ENCODE measurements at places on chromosomes 6 and 20.

DNA sequence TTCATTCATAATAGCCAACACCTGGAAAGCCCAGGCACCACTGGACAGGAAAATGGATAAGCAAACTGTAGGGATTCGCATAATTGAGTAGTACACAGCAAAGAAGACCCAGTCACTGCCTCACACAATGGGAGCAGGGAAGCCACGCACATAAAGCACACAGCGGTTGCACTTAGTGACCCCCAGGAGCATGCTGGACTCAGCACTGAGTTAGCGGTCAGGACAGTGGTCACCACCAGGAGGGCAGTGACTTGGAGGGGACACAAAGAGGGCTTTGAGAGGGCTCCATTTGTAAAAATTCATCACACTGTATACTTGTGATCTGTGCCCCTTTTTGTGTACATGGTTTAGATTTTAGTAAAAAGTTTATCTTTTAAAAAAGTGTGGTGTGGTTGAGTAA is 2.4 kb upstream of the BPIFB3 start:
- no peak for DNase-seq

DNA sequence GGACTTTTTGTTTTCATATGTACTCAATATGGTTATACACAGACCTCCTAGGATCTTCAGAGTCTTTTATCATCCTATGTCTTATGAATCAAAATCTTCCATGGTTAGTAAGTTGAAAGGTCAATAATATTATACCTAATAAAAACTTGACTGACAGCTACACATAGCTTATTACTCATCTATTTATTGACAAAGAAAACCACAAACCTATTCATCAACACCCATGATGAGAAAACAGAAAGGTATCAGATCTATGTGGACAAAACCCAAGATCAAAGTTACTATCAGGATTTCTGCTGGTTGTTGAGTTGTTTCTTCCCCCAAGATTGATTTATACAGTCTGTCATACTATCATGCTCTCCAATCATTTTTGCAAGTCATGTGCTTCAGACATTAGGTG is 460.1 kb upstream of the MANEA start:
- no peak for DNase-seq

DNA sequence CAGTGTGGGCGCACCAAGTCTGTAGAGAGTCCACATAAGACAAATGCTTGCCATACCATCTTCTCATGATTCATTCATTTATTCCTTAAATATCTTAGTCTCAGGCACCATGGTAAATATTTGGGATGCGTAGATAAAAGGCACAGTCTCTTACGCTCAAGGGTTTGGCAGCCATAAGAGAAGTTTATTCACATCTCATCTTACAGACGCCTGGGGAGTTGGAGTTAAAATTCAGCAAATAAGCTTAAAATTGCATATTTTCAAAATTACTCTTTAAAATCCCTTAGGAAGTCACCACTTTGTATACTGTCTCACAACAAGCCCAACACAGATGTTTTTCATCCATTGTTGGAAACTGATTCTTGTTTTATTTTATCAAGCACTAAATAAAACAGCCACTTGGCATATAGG is 363.3 kb downstream of the KIF16B start:
- no peak for DNase-seq

GRCh38 chr6:147166992-147167391 is 37.2 kb upstream of the STXBP5 start:
- no peak for DNase-seq

- no peak for DNase-seq
These were observed 6.5 kb downstream of the RNF144B start for GRCh38 chr6:18393698-18394097.

DNA sequence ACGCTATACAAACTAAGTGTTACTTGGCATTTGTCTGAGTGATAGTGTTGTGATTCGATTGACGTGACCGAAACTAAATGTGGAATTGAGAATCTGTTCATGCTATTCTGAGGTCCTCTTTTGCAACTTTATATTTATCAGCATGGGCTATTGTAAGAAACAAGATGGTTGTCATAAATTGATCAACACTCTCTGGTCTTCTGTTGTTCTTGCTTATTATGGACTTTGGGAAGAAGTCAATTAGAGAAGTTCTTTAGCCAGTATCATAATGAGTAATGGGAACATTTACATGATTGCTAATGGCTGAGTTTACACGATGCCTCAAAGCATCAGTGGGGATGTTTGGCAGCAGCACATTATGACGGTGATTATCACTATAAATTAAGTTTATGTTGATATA is 195.0 kb downstream of the CD83 start:
- no peak for DNase-seq

- DNase-seq: no peak
These were observed 129.3 kb upstream of the CD93 start for GRCh38 chr20:23215344-23215995.

GRCh38 chr20:47290008-47290407 is 66.5 kb downstream of the ZMYND8 start:
- DNase-seq: no peak

GRCh38 chr20:48813446-48813747 is 14.4 kb downstream of the PREX1 start:
- no peak for DNase-seq

DNA sequence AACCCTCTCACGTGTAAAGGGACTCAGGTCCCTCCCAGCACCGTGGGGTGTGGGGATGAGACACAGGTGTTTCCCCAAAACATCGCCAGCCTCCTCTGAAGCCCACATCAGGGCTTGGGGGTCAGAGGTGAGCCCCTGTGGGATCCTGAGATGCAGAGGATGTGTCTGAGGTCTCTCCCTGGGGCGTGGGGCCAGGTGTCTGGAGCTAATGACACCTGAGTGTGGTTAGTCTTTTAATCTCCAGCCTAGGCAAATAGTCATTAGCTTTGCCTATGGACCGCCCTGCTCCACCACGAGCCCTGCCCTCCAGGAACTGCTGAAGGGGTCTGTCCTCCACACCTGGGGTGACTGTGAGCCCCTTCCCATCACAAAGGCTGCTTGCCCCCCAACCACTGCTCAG is 1.7 kb downstream of the SRMS start:
- no peak for DNase-seq

DNA sequence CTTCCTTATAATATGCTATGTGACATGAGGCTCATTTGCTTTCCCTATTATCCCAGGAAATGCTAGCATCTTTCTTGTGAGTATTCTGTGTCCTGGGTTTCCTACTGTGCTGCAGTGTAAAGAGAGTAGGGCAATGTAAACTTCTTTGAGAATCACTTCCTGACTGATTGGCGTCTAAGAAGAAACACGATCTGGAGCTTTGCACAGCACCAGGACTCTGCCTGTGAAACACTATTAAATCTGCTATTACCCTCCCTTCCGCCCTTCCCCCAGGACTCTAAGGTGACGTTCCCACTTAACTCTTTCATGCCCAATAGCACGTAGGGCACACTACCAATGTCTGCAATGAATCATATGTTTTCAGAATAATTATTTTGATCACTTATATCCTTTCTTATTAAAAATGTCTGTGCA is 607.3 kb upstream of the CITED2 start:
- DNase-seq: peak; percentile 27

DNA sequence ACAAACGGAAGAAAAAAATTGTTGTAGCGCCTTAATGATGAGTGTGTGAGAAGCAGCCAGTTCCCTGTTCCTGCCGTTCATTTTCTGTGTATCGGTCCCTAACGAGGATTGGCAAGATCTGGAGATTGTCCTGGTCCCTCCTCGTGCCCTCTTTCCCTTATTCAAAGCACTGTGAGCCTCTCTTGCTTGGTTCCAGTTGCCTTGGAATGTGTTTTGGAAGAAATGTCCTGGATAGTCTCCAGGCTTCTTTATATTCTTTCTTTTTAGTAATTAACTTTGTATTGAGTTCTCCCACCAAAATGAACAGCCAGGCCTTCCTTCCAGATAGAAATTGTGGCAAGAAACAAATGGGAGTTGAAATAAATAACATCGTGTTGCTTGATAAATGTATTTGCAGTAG is 348.3 kb downstream of the CDH26 start:
- DNase-seq: no peak

- DNase-seq: no peak
These were observed 48.3 kb downstream of the ATXN1 start for GRCh38 chr6:16712931-16713484.

DNA sequence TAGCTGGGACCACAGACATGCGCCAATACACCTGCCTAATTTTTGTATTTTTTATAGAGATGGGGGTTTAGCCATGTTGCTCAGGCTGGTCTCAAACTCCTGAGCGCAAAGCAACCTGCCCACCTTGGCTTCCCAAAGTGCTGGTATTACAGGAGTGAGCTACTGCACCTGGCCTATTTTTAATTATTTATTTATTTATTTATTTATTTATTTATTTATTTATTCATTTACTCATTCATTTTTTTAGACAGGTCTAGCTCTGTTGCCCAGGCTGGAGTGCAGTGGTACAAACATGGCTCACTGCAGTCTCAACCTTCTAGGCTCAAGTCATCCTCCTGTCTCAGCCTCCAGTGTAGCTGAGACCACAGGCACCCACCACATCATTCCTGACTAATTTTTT is 434.3 kb downstream of the DOK5 start:
- no peak for DNase-seq

DNA sequence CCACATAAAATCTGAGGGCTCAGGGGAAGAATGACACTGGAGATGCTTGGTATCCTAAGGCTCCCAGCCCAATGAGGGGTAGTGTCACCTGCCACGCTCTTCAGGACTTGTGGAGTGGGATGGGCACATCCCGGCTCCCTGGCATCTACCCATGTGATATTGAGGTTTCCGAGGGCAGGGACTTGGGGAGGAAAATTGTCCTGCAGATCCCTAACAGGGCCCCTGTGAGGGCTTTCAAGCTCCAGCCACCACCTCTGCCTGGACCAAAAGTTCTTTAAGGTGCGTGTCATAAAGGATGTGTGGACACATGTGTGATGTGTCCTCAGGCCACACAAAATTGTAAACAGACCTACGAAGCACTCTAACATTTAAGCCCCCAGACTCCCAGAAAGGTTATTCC is 2.5 kb downstream of the SCML4 start:
- DNase-seq: no peak

GRCh38 chr6:37495244-37495934 is 4.3 kb downstream of the CCDC167 start:
- no peak for DNase-seq

DNA sequence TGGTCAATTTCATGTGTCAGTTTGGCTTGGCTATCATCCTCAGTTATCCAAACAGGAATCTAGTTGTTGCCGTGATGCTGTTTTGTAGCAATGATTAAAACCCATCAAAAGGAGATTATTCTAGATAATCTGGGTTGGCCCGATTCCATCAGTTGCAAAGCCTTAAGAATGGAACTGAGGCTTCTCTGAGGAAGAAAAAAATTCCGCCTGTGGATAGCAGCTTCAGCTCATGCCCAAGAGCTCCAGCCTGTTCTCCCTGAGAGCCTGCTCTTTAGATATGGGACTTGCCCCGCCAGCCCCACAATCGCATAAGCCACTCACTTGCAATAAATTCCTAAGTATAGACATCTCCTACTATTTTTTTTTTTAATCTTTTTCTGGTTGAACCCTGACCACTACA is 61.5 kb downstream of the SEL1L2 start:
- no peak for DNase-seq

- DNase-seq: no peak
These were observed 915.2 kb downstream of the TFAP2A start for GRCh38 chr6:9499709-9500108.

- DNase-seq: no peak
These were observed 94.5 kb upstream of the VSTM2L start for GRCh38 chr20:37808233-37809070.

DNA sequence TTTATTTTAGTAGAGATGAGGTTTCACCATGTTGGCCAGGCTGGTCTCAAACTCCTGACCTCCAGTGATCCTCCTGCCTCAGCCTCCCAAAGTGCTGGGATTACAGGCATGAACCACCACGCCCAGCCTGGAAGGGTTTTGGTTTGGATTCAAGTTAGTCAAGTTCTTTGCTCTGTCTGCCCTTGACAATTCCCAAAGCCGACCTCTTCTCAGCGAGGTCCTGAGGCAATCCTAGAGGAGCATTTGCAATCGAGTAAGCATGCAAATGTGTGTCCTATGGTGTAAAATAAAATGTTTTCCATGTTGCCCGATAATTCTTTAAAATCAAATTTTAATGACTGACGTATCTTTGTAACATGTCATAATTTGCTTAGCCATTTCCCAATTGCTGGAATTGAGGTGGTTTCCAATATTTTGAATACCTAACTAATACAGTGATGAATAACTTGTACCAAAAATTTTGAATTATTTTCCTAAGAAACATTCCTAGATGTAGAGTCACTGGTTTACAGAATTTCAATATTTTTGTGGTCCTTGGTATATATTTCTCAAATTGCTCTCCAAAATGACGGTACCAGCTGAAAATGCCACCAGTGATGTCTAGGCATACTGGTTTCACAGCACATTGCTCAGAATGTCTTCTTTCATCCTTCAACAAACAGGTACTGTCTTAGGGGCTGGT is 38.7 kb downstream of the GTF2H5 start:
- no peak for DNase-seq

DNA sequence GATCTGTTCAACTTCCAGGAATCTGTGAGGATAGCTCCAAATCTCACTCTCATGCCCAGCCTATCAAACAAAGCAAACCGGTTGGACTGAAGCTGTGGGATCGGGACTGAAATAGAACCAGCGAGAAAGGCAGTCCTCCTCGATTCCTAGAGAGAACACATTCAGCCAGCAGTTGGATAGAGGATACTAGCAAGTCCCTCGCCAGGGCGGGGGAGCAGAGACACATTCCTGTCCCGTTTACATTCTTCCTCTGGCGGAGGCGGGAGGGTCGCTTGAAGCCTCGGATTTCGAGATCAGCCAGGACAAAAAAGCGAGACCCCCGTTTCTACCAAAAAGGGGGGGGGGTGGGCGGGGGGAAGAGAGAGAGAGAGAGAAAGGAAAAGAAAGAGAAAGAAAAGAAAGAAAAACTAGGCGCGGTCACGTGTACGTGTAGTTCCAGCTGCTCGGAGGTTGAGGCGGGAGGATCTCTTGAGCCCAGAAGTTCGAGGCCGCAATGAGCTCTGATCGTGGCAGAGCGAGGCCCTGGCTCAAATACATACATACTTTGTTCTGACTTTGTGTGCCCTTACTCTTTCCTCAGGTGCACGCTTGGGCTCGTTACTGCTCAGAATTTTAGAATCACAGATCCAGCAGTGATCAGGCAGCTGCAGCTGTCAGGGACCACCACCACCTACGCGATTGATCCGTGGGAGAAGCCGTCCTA is 19.5 kb downstream of the ZNF311 start:
- DNase-seq: peak; percentile 84

Measured in iPS-NIHi11 (cell line).